Erythroblast (primary cell): ENCODE measurements at places on chromosomes 3 and 15.

- DNase-seq: no peak
Measured at GRCh38 chr3:16174389-16174788, at the start of gene GALNT15. TSS of gene GALNT15 (plus strand) at chr3:16174680. CDS start at chr3:16175152, 472 bp downstream.

DNA sequence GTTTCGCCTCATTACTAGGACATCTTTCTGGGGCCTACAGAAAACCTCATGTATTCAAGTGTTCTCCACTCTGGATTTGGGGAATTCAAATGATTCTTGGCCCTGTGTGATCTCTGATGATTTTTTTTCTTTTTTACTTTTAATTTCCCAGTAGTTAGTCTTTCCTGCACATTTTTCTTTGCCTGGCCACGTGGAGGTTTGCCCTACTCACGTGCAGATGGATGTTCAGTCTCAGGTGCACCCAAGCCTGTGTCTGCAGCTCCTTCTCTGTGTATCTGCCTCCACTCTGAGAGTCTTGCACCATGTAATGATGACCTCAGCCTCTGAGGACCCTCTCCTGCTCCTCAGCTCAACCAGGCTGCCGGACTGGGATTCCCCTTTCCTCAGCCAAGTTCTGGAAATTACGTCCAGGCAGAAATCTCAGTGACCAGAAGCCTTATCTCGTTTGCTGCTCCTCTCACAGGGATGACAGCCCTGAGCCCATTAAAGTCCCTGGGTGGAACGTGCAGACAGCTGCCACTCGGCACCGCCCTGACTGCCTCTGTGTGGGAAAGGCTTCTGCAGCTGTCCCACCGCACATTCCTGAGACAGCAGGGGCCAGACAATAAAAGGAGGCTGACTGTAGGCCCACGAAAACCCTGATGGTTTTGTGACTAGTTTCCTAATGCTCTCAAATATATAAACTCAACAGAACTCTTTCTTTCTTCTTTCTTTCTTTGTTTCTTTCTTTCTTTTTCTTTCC is 31.4 kb upstream of the GABRB3 start:
- DNase-seq: no peak

GRCh38 chr15:74955796-74956647 is 550 bp downstream of the RPP25 start:
- DNase-seq: peak; percentile 84

DNA sequence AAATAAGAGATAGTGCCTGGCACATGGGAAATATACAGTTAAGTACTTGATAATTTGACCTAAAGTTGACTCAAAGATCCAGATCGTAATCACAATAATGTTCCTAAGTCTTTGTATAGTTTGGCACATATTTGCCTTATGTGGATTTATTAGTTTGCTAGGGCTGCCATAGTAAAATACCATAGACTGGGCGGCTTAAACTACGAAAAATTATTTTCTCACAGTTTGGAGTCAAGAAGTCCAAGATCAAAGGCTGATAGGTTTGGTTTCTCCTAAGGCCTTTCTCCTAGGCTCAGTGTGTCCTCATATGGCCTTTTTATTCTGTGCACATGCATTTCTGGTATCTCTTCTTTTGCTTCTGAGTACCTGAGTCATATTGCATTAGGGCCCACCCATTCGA is 453.7 kb downstream of the NAALADL2 start:
- peak; percentile 48 for DNase-seq
